ENCODE measurements at places on chromosomes 13 and 19.

- DNase-seq = no peak
These were observed 4.2 kb upstream of the MADCAM1 start for GRCh38 chr19:492091-492531.

DNA sequence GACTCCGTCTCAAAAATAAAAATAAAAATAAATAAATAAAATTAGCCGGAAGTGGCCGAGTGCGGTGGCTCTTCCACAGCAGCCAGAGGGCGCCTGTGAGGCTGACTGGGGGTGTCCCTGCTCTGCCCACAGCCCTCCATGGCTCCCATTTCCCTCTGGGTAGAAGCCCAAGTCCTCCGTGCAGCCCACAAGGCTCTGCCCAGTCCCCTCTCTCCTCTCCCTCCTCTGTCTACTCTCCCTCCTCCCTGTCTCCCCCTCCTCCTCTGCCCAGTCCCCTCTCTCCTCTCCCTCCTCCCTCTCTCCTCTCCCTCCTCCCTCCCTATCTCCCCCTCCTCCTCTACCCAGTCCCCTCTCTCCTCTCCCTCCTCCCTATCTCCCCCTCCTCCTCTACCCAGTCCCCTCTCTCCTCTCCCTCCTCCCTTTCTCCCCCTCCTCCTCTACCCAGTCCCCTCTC lies 20.4 kb downstream of the MISP start:
- no peak for DNase-seq

DNA sequence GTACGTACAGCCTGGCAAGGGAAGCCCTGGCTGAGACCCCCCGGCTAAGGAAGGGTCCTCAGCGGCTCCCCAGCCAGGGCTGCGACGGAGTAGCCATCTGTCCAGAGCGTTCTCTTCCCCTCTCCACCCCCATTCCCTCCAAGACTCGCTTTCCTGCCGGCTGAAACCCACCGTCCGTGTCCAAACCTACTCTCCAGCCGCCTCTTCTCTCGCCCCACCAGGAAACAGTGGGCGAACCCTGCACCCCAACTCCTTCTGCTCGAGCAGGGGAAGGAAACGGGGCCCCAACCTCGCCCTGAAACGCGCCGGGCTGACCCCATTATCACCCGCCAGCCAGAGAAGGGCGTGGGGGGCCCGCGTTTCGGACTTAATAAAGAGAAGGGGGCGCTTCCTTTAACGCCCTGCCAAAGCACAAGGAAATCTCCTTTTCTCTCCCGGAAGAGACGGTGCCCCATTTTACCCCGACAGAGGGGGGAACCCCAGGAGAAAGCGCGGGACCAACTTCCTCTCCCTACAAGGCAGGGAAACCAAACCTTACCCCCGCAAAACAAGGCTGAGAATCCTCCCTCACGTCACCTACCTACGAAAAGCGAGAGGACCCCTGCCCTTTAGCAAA lies 2.5 kb downstream of the ZC3H4 start:
- no peak for DNase-seq

GRCh38 chr19:2663920-2664571 lies 38.4 kb downstream of the GNG7 start:
- DNase-seq = no peak

GRCh38 chr13:37361608-37362007 lies 237.0 kb downstream of the POSTN start:
- no peak for DNase-seq

DNA sequence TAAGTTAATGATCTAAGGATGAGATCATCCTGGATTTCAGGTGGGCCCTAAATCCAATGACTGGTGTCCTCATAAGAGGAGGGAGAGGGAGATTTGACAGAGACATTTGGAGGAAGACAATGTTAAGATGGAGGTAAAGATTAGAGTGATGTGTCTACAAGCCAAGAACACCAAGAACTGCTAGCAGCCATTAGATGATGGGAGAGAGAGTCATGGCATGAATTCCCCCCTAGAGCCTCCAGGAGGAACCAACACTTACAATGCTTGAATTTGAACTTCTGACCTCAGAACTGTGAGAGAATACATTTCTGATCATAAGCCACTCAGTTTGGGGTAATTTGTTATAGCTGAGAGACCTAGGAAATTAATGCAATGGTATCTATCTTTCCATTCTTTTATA lies 68.1 kb upstream of the RFXAP start:
- DNase-seq = no peak

DNA sequence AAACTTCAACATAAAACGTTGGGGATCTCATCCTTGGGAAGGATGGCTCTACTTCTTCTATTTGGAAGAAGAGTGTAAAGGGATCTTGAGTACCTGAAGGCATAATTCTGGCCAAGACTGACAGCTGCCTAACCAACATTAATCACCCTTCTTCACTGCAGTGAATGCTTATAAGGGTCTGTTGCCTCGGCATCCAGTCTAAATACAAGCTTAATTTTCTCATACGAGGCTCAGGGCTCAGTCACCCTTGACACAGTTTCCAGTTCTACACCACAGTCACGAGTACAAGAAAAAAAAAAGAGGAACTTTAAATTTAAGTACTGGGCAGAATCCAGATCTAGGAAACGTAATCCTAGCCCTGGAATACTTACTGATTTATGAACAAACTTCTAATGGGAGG lies 9.0 kb downstream of the FPR3 start:
- DNase-seq = no peak

DNA sequence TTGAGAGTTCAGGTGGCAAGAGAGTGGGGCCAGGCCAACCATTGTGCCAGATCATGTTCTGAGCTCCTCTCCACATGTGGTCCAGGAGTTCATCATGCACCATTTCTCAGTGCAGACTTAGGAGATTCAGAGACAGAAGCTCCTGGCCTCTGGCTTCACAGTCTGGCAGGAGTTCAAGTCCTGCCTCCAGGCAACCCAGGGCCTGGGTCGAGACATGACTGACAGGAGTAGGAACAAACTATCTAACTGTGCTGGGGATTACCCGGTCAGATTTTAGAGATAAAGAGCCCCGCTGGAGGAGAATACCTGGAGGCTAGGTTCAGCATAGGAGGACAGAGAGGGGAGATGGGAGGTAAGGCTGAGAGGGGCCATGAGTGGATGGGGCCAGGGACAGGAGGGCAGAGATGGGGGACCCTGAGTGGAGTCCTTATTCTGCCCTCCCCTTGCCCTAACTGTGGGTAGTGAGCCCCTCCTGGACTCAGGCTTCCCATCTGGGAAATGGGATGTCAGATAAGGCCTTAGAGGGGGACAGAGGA lies 906 bp upstream of the CYP4F11 start:
- DNase-seq = no peak

- no peak for DNase-seq
These were observed 690.4 kb downstream of the UQCRFS1 start for GRCh38 chr19:28522545-28522922.

GRCh38 chr13:114155926-114156883 lies 22.9 kb upstream of the CFAP97D2 start:
- DNase-seq = no peak

DNA sequence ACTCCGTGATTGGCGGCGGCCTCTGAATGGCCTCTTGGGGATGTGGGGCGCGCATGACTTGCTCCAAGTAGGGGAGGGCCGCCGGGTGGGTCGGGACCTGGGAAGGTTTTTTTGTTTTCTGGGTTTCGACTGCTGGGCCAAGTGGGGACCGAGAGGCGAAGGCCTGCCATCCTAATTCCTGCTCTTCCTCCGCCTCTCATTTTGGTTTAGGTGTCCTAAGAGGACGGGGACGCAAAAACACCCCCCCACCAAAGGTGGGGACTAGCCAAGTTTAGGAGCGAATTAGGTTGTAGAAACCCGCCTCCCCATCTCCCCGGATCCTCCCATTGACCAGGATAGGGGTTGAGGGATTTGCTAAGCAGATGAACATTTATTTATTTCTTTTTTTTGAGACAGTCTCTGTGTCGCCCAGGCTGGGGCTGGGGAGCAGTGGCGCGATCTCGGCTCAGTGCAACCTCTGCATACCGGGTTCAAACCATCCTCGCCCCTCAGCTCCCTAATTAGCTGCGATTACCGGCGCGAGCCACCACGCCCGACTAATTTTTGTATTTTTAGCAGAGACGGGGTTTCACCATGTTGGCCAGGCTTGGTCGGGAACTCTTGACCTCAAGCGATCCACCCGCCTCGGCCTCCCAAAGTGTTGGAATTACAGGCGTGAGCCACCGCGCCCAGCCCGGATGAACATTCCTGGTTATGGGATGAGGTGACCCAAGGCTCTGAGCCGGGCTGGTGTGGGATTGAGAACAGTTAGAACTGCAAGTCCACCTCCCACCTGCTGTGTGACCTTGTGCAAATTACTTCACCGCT lies 838 bp downstream of the PPP2R1A start:
- DNase-seq = peak; percentile 53

DNA sequence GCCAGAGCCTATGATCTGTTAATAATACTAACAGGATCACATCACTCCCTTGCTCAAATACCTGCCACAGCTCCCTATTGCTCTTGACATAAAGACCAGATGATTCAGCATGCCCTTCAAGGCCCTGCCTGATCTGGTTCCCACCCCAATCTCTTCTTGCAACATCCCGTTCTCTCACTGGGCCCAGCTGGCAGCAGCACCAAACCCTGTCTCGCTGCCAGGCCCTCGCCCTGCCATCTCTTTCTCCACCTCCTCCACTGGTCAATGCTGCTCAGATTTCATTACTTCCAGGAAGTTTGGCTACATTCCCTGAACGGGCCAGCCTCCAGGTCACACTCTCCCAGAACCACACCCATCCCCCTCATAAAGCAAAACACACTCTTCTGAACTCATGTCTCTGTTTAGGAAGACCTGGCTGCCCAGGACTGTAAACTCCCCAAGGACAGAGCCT lies 8.6 kb upstream of the BCAT2 start:
- peak; percentile 83 for DNase-seq

DNA sequence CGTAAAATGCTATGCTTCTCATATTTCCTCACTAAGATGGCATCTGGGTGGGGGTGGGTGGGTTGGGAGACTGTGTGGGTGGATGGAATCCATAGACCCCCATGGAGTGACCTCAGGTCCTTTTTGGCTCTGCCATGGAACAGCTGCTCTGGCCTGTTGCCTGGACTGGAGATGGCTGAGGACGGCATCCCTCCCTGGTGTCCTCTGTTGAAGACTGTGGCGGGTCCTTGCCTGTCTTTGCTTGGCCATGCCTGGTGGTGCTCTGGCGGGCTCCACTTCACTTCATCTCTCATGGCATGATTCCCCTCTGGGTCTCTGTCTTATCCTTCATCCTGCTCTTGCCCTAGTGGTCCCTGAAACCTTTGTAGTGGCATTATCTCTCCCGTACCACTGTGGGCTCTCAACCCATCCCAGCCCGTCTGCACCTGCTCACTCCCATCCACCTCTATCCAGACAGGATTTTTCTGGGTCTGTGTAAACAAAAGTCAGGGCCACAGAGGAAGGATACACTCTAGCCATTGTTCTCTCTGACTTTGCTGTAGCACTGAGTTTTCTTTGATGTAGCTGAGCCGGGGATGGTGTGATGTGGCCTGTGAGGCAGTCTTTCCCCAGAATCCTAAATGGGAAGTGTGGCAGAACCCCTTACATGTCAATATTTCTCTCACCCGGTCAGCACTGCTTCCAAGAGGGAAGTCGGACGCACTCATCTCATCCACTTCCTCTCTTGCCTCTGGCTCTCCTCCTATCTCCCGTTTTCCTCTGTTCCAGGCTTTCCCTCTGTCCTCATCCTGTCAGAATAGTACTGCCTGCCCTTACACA lies 36.1 kb downstream of the WDFY2 start:
- DNase-seq = no peak

DNA sequence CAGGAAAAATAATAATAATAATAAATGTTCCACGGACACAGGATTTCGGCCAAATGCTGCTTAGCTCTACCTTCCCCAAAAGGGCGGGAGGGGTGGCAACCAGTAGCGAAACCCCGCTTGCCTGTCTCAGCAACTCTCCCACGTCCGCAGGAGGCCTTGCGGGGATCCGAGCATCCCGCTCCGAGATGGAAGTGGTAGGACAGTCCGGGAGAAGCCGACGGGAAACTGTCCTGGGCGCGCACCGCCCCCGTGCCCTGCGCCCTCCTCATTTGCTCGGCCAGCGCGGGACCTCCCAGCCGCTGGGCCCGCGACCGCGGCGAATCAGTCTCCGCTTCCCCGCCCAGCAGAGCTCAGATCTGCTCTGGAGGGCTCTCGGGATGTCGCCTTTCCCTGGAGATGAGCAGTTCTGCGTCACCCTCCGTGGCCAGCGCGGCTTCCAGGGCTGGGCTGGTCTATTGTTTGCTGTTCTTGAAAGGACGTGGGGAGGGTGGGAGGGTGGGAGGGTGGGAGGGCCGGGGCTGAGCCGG lies 48.9 kb upstream of the PABPC3 start:
- DNase-seq = no peak

GRCh38 chr13:27605610-27606200 lies 14.6 kb downstream of the LNX2 start:
- no peak for DNase-seq

DNA sequence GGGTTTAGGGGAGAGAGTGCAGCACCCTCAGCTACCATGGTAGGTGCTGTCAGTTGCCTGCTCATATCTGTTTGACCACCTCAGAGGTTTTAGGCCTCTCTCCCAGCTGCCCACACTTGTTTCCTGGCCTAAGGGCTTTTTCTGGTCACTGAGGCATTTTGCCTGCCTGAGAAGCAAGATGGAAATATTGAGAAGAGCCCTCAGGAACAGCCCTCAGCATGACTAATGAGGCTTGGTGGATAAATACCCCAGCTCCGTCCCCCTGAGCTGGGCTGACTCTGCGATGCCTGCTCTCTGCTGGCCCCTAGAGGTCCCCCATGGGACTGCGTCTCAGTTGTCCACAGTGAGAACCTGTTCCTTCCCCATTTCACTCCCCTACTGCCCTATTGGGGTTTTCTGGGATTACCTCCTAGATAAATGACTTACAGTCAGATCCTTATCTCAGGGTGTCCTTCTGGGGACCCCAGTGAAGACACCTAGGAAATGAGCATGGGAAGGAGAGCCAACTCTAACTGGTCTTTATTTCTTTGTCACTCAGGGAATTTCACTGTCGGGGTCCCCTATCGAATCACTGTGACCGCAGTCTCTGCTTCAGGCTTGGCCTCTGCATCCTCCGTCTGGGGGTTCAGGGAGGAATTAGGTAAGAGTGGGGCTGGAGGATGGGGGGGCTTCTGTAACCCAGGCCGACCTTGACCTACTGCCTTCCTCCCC lies 13.3 kb downstream of the PALM3 start:
- no peak for DNase-seq

DNA sequence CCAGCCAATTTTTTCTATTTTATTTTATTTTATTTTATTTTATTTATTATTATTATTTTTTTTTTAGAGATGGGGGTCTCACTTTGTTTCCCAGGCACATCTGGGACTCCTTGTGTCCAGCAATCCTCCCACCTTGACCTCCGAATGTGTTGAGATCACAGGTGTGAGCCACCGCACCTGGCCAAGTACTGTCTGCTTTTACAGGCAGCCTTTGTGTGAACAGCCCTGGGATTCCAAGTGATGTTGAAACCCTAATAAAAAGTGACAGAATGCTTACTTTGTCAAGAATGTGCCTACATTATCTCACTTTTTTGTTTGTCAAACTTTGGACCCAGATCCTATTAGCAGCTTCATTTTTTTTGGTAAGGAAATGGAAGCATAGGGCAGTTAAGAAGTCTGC lies 220.1 kb upstream of the EDNRB start:
- no peak for DNase-seq

Data from DMS 273 treated with DMSO at 0.1 percent for 48 hours (cell line).